ENCODE measurements at places on chromosomes 7 and 10. TPM values are rescaled to one million over a fixed set of nuclear protein-coding genes. Genes with fewer than 3 reads are reported as not detected.

PDE1C gene
- not detected for total RNA-seq

ERVW-1 gene
- total RNA-seq, result not detected

SPOCK2 gene
- total RNA-seq, result 51.9 TPM

BMS1 gene
- total RNA-seq, result 17.4 TPM

ANKRD2 gene
- 0.26 TPM for total RNA-seq

OLAH gene
- total RNA-seq, result 0.79 TPM

ABCB4 gene
- total RNA-seq, result 0.07 TPM

PIP gene
- total RNA-seq, result not detected

NRBF2 gene
- 20.3 TPM for total RNA-seq

TUBAL3 gene
- total RNA-seq, result not detected

NPC1L1 gene
- total RNA-seq, result not detected

TCERG1L gene
- total RNA-seq, result 0.20 TPM

OR2F2 gene
- total RNA-seq, result not detected
